NCI-H1417 treated with DMSO at 0.1 percent for 48 hours (cell line): ENCODE measurements at places on chromosomes 1 and 21.

GRCh38 chr1:64466033-64466432 lies 3.9 kb upstream of the CACHD1 start:
- DNase-seq: no peak

DNA sequence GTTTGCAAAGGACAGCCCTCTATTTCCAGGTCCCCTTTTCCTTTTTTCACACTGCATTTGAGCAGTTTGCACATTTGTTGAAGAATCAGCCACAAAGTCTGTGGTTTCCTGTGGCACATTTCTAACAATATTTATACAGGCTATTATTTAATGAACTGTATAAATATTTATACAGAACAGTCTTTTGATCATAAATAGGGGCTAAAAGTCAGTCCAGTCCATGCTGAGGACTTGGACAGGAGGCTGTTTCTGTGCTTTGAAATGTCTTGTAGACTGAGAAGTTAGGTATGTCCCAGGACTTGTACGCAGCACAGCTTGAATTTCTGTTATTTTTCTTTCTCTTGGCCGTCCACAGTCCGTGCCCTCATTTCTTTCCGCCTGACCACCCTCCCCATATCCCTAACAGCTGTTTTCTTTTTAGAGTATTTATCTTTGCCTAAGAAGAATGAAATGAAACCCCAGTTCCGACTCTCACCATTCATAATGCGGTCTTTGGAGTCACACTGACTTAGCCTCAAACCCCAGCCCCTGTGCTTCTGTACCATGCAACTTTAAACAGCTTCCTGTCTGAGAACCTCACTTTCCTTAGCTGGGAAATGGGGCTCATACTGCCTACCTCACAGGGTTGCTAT lies 19.7 kb downstream of the FGGY start:
- no peak for DNase-seq

DNA sequence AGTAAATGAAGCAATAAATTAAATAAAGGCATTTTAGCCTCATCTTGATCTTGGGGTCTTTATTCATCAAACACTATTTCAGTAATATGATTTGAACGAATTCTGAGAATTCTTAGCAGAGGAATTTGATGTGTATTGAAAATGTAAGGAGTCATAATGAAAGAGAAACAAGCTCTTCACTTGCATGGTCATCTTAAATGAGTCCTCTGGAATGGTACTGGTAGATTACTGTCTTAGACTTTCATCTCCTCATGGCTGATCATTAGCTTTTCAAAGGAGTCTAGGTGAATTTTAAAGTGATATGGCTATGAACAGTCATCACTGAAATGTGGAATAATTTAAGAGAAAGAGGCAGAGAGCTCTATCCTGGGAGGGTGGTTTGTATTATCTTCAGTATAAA lies 30.0 kb downstream of the PRRC2C start:
- DNase-seq: no peak

GRCh38 chr1:110986407-110986891 lies 22.7 kb upstream of the LRIF1 start:
- no peak for DNase-seq

GRCh38 chr1:65541161-65541560 lies 120.7 kb downstream of the LEPR start:
- no peak for DNase-seq

DNA sequence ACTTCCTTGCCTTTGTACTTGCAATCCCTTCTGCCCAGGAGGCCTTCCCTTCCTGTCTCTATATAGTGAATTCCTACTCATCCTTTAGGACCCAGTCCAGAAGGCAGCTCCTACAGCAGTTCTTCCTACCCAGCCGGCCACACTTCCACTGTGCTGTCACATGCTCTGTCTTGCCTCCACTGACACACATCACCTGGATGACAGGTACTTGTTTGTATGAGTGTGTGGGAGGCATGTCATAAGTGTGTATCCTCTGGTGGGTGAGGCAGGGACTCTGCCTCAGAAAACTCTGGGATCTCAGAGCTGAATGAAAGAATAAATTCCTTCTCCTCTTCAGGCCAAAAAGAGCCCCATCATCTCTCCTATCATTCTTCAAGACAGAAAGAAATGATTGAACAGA lies 5.1 kb upstream of the OSCP1 start:
- no peak for DNase-seq

DNA sequence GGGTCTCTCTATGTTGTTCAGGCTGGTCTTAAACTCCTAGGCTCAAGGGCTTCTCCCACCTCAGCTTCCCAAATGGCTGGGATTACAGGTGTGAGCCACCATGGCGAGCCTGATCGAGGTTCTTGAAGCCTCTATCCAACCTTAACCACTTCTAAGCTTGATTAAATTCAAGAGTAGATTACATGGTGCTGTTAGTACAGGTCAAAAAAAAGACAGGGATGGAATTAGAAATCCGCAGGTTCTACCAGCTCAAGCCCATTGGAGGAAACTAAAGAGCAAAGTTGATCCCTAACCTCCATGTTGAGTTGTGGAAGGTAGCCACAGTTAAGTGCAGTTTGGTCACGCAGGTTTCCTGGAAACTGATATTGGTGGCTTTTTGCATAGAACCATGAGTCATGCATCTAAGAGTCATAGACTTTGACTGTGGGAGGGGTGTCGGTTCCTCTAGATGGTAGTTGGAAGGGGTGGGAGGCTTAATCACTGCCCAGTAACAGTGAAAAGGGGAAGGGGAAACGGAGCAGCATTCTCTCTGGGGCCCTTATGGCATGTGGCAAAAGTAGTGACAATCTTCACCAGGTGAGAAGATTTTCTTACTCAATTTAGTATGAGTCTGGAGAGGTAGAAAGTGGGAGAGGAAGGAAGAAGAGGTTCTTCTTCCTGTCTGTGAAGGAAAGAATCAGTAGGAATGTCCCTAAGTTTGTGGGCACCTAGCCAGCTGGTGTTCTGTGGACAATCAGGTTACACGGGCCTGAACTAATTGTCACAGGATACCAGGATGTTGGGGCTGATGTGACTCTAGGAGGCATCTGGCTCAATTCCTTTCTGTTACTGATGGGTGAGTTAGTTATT lies 7.0 kb downstream of the CD53 start:
- no peak for DNase-seq

DNA sequence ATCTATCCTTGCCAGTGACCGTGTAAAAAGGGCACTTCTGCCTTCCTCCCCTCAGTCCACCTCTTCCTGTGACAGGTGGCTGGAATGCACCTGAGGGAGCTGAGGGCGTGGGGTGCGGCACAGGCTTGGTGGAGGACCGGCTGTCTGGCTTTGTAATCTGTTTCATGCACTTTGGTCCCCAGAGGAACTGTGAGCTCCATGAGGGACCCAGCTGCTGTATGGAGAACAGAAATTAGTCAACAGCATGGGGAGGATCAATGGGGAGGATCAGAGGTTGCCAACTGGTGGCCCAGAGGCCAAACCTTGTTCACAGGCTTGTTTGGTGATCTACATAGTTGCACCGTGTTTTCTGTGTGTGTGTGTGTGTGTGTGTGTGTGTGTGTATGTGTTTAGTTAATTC lies 19.0 kb upstream of the LUZP1 start:
- no peak for DNase-seq

DNA sequence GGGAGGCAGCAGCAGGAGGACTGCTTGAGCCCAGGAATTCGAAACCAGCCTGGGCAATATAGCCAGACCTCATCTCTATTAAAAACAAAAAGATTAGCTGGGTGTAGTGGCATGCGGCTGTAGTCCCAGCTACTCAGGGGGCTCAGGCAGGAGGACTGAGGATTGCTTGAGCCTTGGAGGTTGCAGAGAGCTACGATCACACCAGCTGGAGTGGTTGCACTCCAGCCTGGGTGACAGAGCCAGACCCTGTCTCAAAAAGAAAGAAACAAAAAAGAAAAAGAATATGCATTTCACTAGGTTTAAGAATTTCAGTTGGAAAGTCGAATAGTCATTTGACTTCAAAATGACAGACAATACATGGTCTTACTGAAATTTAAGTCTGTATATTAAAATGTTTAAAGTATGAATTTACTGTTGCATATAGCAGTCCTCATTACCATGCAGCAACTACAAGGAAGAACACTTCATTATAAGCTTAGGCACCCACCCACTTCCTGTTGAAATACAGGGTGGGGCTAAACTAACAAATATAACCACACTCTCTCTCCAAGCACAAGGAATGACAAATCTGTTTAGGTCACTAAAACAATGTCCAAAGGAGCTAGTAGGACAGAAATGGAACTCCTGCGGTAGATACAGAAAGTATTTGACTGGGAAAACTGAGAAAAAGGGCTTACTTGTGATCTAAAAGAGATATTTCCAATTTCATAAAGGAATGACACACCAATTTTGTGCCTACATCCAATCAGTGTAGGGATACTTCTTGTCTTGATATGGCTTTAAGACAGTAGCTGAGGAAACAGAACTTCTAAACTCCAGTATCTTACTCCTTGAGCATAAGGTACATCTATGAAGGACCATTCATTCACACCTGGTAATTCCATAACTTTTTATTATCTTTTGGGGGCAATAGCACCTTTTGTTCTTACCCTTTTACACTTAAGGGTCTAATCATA lies 44.1 kb downstream of the GPR3 start:
- DNase-seq: no peak

DNA sequence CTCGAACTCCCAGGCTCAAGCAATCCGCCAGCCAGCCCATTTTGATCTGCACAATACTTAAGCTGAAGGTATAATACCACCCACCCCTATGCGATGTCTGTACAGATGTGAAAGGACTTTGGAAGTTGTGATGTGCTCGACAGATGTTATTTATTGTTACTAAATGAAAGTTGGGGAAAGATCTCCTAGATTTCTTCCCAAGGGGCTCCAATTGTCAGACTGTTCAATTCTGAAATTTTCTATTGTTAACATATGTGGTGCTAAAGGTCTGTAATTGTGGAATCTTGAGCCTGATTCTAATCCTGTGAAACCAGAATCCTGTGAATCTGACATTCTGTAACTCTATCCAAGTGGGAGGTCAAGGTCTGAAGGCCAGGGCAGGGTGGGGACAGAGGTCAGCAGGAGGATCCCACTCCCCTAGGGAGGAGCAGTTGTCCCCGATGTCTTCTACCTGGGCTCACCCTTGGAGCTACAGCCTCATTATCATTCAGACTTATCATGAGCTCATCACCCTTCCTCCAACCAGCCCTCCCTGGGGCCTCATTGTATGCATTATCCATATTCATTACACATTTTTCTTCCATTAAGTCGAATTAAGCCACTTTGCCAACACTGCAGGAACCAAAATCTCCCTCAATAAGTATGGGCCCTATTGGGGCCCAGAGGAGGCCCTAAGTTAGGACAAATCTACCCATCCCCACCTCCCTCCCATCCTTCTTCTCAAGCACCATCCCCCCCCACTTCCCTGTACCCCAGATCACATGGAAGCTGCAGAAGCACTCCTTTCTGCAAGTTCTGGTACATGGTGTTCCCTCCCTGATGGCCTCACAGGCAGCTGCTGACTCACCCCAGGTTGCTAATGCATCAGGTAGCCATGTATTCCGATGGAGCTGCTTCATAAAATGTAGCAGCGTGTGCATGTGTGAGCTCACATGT lies 32.3 kb downstream of the SHISAL2A start:
- no peak for DNase-seq

DNA sequence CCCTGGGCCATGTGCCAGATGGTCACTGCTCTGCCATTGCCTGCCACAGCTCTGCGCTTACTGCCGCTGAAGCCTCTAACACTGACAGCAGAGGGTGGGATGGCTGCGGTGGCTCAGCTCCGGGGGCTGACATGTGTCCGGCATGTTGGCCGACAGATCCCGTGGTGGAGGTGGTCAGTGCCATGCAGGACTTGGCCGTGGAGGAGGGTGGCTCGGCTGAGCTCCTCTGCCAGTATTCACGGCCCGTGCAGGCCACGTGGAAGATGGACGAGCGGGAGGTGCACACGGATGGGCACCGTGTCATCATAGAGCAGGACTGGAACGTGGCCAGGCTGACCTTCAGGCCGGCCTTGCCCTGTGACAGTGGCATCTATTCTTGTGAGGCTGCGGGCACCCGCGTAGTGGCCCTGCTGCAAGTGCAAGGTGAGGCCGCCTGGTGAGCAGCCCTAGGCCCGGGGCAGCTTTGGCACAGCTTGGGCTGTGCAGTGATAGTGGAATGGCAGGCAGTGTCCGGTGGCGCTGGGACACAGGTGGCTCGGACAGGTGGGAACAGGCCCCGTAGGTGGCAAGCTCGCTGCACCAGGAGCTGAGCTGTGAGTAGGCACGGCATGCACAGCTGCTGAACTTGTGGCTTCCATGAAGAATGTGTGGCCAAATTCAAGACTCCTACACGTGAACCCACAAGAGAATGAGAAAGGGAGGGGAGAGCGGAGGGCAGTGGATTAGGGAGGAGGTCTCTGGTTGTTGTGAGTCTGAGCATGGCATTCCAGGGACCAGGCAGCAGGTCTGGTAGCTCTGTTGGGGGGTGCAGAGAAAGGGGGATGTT lies 91.8 kb downstream of the TRIM11 start:
- no peak for DNase-seq

DNA sequence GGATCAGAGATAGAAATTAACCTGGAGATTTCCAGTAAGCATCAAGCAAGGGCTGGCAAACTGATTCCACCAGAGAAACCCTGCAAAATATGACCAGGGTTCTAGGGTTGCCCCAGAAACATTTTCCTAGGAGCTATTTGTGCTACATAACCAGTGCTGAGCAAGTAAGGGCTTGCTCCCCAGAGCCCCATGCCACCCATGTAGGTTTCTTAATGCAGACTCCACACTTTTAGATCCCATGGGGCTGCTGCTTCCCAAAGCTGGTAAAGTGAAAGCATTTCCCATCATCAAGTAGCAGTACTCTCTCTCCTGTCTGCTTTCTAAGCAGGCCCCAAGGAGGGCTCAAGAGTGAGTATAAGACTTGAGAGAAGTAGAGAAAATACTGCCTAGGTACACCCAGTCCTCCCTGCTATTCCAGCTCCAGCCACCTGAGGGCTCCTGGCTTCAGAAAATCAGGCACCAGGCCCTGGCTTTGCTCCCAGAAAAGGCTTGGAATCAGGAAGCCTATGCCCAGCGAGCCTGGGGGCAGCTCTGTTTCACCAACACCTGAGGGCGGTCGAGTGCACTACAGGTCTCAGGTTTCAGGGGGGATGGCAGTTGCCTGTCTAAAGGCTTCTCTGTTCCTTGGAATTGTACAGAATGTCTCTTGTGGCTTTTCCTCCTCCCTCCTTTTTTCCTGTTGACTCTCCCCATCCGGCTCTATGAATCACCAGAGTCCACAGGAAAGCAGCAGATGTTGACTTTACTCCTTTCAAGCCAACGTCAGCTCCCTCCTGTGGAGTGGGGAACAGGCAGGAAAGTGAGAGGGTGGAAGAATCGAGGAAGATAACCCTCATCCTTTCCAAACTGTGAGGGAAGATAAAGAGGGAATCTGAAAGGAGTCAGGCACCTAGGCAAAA lies 6.2 kb upstream of the ANKRD35 start:
- peak; percentile 85 for DNase-seq

GRCh38 chr21:39003982-39004633 lies 179.1 kb downstream of the PSMG1 start:
- DNase-seq: no peak

DNA sequence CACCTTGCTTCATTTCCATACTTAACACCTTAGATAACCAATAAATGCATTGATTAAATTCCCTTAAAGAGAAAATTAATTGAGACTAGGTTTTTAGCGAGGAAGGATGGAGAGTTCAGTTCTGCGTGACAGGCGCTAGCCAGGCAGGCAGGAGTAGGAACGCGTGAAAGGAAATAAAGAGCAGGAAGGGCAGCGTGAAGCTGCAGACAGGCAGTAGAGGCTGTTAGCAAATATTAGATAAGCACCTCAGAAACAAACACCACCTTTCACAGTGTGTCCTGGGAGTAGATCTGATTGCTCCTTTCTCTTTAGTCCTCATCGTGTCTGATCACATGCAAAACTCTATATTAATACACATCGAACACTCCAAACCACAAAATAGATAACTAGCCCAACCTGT lies 282.7 kb upstream of the ADGRL2 start:
- DNase-seq: no peak

GRCh38 chr1:175145899-175146528 lies 46.6 kb downstream of the KIAA0040 start:
- DNase-seq: no peak

GRCh38 chr1:201783572-201783971 lies 45.4 kb upstream of the IPO9 start:
- DNase-seq: no peak
